ENCODE measurements at places on chromosomes 1 and 21. TPM values are rescaled to one million over a fixed set of nuclear protein-coding genes. Genes with fewer than 3 reads are reported as not detected.

GOLT1A gene
- total RNA-seq: not detected

B3GALT2 gene
- total RNA-seq: 1.8 TPM

DNA sequence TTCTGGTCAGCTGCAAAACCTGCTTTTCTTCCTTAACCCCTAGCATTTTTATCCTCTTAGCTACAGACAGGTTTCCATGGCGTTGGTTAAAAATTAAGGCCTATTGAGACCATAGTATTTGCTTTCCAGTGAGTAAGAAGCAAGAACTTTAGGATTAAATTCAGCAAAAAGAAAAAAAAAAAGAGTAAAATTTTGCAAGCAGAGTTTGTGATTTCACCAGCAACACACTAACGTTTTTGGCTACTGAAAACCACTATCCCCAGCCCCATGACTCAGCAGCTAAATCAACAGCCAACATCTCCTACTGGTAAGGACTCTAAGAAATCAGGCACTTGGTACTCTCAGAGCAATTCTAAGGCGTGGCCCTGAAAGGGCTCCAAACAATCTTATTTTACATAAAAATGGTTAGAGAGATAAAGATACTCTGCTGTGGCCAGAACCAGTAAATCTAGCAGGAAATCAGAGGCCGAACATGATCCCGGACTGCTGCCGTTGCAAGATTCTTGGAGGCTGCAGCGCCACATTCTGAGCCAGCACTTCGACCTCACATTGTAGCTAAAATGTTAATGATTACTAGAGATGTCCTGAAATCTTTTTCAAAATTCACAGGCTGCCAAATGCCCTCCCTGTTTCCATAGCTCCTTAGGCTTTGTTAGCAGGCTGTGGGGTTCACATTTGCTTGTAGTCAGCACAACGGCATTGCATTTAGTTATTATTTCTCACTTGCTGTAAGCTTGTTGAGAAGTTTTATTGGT, 1.6 kb upstream of the ENO1 start:
- H3K4me1 ChIP-seq: peaks cover 45% of the 10 kb centered on the region
- DNase-seq: peak; percentile 64
- no peaks in the 10 kb centered on the region for H3K27me3 ChIP-seq
- no peak overlapping the region for H3K4me3 ChIP-seq

TCHHL1 gene
- total RNA-seq: not detected

RIPK4 gene
- total RNA-seq: 0.47 TPM

GRCh38 chr1:186792870-186793581, 35.7 kb upstream of the PLA2G4A start:
- no peak for DNase-seq
- H3K36me3 ChIP-seq: no peaks in the 10 kb centered on the region
- H3K27ac ChIP-seq: no peak overlapping the region
- no peaks in the 10 kb centered on the region for H3K27me3 ChIP-seq
- H3K4me1 ChIP-seq: no peaks in the 10 kb centered on the region
- no peak overlapping the region for H3K4me3 ChIP-seq

- DNase-seq: no peak
- H3K4me3 ChIP-seq: no peak overlapping the region
- no peaks in the 10 kb centered on the region for H3K4me1 ChIP-seq
These were observed 460.6 kb downstream of the DSCAM start for GRCh38 chr21:40386294-40386911.

- no peaks in the 10 kb centered on the region for H3K27me3 ChIP-seq
- peaks cover 31% of the 10 kb centered on the region for H3K4me1 ChIP-seq
- no peaks in the 10 kb centered on the region for H3K36me3 ChIP-seq
- H3K27ac ChIP-seq: no peak overlapping the region
These were observed 38.5 kb upstream of the ZBTB40 start for GRCh38 chr1:22412932-22413727.

FASLG gene
- not detected for total RNA-seq

DNA sequence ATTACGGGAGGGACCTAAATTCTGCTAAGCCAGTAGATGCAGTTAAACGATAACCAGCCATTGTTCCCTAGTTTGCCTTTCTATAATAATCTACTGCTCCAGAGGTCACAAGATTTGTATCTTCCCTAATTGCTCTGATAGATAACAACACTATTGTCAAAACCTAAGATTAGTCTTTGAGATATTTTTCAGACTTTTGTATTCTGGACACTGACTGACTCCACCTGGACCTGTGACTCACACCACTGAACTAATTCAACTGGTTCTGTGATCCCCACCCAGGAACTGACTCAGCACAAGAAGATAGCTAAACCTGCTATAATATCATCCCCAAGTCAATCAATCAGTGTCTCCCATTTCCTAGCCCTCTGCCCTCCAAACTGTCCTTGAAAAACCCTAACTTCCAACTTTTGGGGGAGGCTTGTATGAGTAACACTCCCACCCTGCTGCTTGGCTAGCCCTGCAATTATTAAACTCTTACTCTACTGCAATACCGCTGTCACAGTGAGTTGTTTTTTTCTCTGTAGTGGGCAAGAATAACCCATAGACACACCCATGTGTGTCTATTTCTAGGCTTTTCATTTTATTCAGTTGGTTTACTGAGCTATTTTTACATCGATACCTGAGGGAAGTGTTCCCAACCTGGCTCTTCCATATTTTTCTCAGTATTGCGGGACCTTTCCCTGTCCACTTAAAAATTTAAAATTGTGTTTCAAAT, 11.2 kb downstream of the KIFAP3 start:
- H3K36me3 ChIP-seq: no peaks in the 10 kb centered on the region
- H3K4me3 ChIP-seq: no peak overlapping the region
- H3K27ac ChIP-seq: no peak overlapping the region

NBPF10 gene
- 2.1 TPM for total RNA-seq

DNA sequence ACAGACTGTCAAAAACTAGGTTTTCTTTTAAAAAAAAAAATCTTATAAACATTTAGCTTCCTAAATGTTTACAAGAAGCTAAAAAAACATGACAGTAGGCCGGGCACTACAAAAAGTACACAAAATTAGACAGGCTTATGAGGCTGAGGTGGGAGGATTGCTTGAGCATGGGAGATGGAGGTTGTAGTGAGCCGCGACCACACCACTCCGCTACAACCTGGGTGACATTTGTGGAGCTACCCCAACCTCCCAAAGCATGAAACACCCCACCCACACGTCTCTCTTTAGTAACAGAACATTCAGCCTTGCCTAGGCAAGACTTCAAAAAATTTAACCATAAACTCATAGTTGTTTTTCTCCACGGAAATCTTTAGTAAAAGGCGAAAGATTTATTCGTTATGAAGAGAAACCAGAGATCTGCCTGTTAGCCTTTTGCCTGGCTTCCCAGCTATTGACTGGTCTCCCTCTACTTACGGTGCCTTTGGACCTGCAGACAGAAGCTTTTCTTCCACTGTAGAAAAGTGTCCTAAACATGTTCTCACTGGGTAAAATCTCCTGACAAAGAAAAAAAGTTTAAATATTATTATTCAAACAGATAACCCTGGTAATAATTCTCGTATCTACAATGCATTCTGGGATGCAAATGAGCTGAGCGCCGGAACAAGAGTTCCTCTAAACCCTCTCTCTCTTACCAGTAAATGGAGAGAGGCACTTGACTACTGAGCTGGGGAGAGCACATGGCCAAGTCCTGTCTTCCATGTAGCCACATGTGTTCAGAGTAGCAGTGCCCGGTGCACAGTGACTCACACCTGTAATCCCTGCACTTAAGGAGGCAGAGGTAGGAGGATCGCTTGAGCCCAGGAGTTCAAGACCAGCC, 9.2 kb downstream of the RNU5D-1 start:
- H3K27ac ChIP-seq: peak overlapping the region; percentile 72
- DNase-seq: no peak
- no peaks in the 10 kb centered on the region for H3K36me3 ChIP-seq
- H3K27me3 ChIP-seq: no peaks in the 10 kb centered on the region

- H3K4me3 ChIP-seq: no peak overlapping the region
- no peaks in the 10 kb centered on the region for H3K27me3 ChIP-seq
- no peak for DNase-seq
- no peak overlapping the region for H3K27ac ChIP-seq
- peaks cover 12% of the 10 kb centered on the region for H3K4me1 ChIP-seq
These were observed 55.7 kb downstream of the PSMG1 start for GRCh38 chr21:39127506-39127905.

GRCh38 chr1:247177755-247178154, 5.9 kb upstream of the ZNF124 start:
- no peaks in the 10 kb centered on the region for H3K36me3 ChIP-seq
- H3K27me3 ChIP-seq: no peaks in the 10 kb centered on the region
- no peaks in the 10 kb centered on the region for H3K4me1 ChIP-seq

MYBPH gene
- not detected for total RNA-seq

- no peak overlapping the region for H3K4me3 ChIP-seq
- no peak overlapping the region for H3K27ac ChIP-seq
- peak; percentile 25 for DNase-seq
- no peaks in the 10 kb centered on the region for H3K4me1 ChIP-seq
- H3K36me3 ChIP-seq: no peaks in the 10 kb centered on the region
These were observed 90.5 kb downstream of the LIPI start for GRCh38 chr21:14120091-14120734.

ARHGAP30 gene
- total RNA-seq: not detected

TMPRSS3 gene
- total RNA-seq: 0.45 TPM

- peaks cover 24% of the 10 kb centered on the region for H3K36me3 ChIP-seq
- H3K27ac ChIP-seq: no peak overlapping the region
- no peak overlapping the region for H3K4me3 ChIP-seq
- no peak for DNase-seq
- no peaks in the 10 kb centered on the region for H3K4me1 ChIP-seq
- H3K27me3 ChIP-seq: no peaks in the 10 kb centered on the region
These were observed 14.7 kb upstream of the GUCA2A start for GRCh38 chr1:42179275-42179674.

DNA sequence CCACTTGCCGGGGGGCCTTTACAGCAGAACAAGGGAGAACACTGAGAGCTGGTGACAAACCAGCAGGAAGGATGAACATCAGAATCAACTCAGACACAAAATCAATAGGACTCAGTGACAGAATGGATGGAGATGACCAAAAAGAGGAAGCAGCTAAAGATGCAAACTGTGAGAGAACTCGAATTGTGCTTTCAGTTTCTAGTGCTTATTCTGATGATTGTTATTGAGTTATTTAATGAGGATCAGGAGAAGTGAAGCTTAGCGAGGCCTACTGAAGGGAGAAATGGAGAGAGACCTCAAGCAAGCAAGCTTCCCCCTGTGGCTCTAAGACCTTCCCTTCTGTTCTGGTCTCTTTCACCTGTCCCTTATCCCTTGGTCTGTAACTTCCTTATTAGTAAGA, 30.3 kb upstream of the TMEM125 start:
- H3K36me3 ChIP-seq: no peaks in the 10 kb centered on the region
- H3K27ac ChIP-seq: no peak overlapping the region
- H3K4me1 ChIP-seq: peaks cover 7% of the 10 kb centered on the region
- no peaks in the 10 kb centered on the region for H3K27me3 ChIP-seq

DNA sequence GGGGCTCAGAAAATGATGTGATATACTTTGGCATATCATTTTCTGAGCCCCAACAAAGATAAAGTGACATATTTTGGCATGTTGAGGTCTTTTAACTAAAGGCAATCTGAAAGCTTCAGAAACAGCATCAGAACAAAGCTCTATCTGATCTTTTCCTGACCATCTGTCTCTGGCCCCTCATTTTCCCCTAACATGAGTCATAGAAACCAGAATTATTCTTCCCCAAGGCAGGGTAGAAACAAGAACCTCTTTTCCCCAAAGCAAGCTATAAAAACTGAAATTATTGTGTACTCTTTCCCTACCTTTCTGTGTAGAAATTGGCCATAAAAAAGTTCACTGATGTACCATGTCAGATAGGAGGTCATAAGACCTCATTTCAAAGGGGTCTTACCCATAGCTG, 48.7 kb upstream of the PLA2G4A start:
- no peak overlapping the region for H3K4me3 ChIP-seq
- no peaks in the 10 kb centered on the region for H3K4me1 ChIP-seq
- no peak overlapping the region for H3K27ac ChIP-seq
- H3K27me3 ChIP-seq: no peaks in the 10 kb centered on the region
- no peaks in the 10 kb centered on the region for H3K36me3 ChIP-seq
- DNase-seq: no peak

CFAP57 gene
- 0.16 TPM for total RNA-seq

DNA sequence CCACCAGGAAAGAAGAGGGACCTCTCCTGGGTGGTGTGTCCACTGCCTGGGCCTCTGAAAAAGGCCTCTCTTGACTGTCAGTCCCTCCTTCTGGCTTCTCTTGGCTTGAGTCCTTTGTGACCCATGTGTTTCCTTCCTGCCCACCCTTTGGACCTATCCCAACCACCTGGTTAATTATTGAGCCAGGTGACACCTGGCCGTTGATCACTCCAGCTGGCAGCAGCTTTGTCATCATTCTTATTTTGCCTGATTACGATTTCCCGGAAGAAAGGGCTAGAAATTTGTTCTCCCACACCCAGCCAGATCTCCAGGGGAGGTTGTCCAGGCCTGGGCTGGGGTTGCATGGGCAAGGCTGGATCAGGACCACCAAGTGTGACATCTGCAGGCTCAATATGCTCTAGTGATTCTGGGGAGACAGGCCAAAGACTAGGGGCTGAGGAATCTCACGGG, 24.8 kb downstream of the CSF1 start:
- H3K4me1 ChIP-seq: peaks cover 12% of the 10 kb centered on the region
- H3K27ac ChIP-seq: no peak overlapping the region
- H3K36me3 ChIP-seq: peaks cover 5% of the 10 kb centered on the region
- H3K4me3 ChIP-seq: no peak overlapping the region
- no peak for DNase-seq
- H3K27me3 ChIP-seq: no peaks in the 10 kb centered on the region

CD48 gene
- total RNA-seq: not detected

SH3BGR gene
- 5.2 TPM for total RNA-seq

C8A gene
- not detected for total RNA-seq

GRCh38 chr1:100736324-100736723, 16.8 kb downstream of the VCAM1 start:
- H3K27ac ChIP-seq: no peak overlapping the region
- H3K4me3 ChIP-seq: no peak overlapping the region
- no peak for DNase-seq
- no peaks in the 10 kb centered on the region for H3K27me3 ChIP-seq
- H3K36me3 ChIP-seq: no peaks in the 10 kb centered on the region
- H3K4me1 ChIP-seq: peaks cover 16% of the 10 kb centered on the region

DNA sequence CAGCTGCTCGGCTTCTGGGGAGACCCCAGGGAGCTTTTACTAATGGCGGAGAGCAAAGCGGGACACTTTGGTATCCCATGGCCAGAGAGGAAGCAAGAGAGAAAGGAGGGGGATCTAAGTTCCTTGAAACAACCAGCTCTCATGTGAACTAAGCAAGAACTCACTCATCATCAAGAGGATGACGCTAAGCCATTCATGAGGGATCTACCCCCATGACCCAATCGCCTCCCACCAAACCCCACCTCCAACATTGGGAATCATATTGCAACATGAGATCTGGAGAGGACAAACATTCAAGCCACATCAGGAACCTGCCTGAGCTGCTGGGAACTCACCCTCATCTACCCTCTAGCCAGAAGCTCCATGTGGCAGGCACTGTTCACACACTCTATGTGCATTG, 372.1 kb upstream of the RUNX1 start:
- H3K36me3 ChIP-seq: no peaks in the 10 kb centered on the region
- H3K4me1 ChIP-seq: no peaks in the 10 kb centered on the region
- no peak for DNase-seq
- no peak overlapping the region for H3K27ac ChIP-seq
- no peaks in the 10 kb centered on the region for H3K27me3 ChIP-seq
- no peak overlapping the region for H3K4me3 ChIP-seq
